MCF 10A (cell line): ENCODE measurements at places on chromosomes 6 and 20. TPM values are rescaled to one million over a fixed set of nuclear protein-coding genes. Genes with fewer than 3 reads are reported as not detected.
A peak's percentile ranks its signal among the peaks of the same experiment; 100 is the strongest.

The KIAA0408 gene
- not detected in 2 replicates for total RNA-seq

The NNAT gene
- total RNA-seq, result not detected in 2 replicates

The POPDC3 gene
- total RNA-seq, result 7.3 and 7.9 TPM in 2 replicates

The DEFB132 gene
- total RNA-seq, result not detected in 2 replicates

The ADTRP gene
- 14.8 and 25.3 TPM in 2 replicates for total RNA-seq

The MUCL3 gene
- not detected in 2 replicates for total RNA-seq

The MDFI gene
- total RNA-seq, result 39.1 and 59.1 TPM in 2 replicates

The GJA1 gene
- not detected in 2 replicates for total RNA-seq

The RAMACL gene
- total RNA-seq, result 5.3 and 5.8 TPM in 2 replicates

The ZNF391 gene
- total RNA-seq, result 6.2 and 8.3 TPM in 2 replicates

- H3K27me3 ChIP-seq, result no peaks in the 10 kb centered on the region
- peaks cover 6% of the 10 kb centered on the region for H3K36me3 ChIP-seq
- H3K4me1 ChIP-seq, result peaks cover 25% of the 10 kb centered on the region
- H3K4me3 ChIP-seq, result no peak overlapping the region
These were observed 18.9 kb upstream of the TRAM2 start for GRCh38 chr6:52595796-52596130.

- no peak overlapping the region for H3K4me3 ChIP-seq
- DNase-seq, result no peak
- peaks cover 22% of the 10 kb centered on the region for H3K4me1 ChIP-seq
- peaks cover 40% of the 10 kb centered on the region for H3K27me3 ChIP-seq
- H3K27ac ChIP-seq, result no peak overlapping the region
These were observed 9.1 kb upstream of the INSM1 start for GRCh38 chr20:20358801-20359200.

DNA sequence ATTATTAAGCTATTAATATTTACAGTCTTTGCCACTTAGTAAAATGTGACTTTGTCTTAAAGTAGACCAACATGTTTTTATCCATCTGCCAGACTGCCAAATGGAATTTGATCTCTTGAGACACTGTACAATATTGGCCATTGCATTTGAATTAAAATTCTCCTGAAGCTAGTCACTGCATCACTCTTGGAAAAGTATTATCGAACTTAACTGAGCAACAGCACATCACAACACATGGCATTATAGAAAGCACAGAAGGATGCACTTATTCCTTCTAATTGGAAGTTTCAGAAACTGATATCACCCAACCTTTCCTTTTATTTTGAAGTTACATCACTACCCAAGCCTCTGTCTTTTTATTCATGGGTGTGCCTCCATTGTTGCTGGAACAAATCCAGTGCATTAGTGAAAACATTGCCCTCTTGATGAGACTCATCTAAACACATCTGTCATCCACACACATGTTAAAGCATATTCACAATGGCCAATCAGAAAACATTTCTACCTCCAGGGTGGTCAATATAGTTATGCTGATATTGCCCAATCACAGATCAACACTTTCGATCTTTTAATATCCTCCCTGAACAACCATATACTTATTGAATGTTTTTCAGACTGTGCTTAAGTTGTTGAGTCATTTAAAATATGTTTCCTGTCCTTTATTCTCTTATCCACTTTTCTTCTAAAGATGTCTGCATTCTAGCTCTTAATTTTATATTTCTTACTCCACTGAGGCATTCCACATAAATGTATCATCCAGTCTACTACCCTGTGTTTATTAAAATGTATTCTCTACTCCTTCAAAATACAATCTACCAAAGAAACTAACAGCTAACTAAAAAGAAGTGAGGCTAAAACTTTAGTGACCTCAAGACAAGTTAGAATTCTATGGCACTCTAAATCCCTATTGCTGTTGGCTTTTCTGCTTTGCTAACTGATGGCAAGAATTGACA, 535.0 kb downstream of the RFPL4B start:
- H3K4me3 ChIP-seq, result no peak overlapping the region
- DNase-seq, result no peak
- no peaks in the 10 kb centered on the region for H3K36me3 ChIP-seq
- H3K4me1 ChIP-seq, result peaks cover 6% of the 10 kb centered on the region

GRCh38 chr6:158677906-158678578, 28.2 kb downstream of the SYTL3 start:
- H3K36me3 ChIP-seq, result peaks cover 5% of the 10 kb centered on the region
- no peak overlapping the region for H3K4me3 ChIP-seq
- H3K27ac ChIP-seq, result no peak overlapping the region
- H3K4me1 ChIP-seq, result no peaks in the 10 kb centered on the region
- H3K27me3 ChIP-seq, result no peaks in the 10 kb centered on the region

DNA sequence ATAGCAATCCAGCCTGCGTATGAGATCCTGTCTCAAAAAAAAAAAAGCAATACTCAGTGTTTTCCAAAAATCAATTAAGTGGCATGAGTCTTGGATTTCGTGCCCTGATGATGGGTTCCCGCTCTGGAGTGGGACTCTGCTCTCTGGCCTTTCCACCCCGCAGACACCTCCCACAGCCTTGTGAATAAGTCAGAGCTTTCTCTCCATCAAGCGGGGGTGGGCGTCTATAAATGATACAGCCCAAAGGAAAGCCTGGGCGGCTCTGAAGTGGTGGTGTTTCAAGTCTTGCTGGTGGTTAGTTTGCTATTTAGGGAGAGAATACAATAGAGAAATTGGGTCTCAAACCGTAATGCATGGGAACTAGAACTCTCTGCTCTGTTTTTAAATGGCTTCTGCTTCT, 52.5 kb upstream of the TAGAP start:
- H3K27ac ChIP-seq, result no peak overlapping the region
- no peak overlapping the region for H3K4me3 ChIP-seq
- DNase-seq, result no peak
- peaks cover 8% of the 10 kb centered on the region for H3K27me3 ChIP-seq

GRCh38 chr20:48819821-48820648, 7.8 kb downstream of the PREX1 start:
- no peak for DNase-seq
- H3K27me3 ChIP-seq, result peaks cover 19% of the 10 kb centered on the region
- no peaks in the 10 kb centered on the region for H3K4me1 ChIP-seq
- no peaks in the 10 kb centered on the region for H3K36me3 ChIP-seq
- H3K27ac ChIP-seq, result no peak overlapping the region
- no peak overlapping the region for H3K4me3 ChIP-seq

- H3K4me3 ChIP-seq, result no peak overlapping the region
- peaks cover 7% of the 10 kb centered on the region for H3K4me1 ChIP-seq
- no peak overlapping the region for H3K27ac ChIP-seq
- DNase-seq, result peak; percentile 28
These were observed 78.0 kb downstream of the DZANK1 start for GRCh38 chr20:18388860-18389259.

DNA sequence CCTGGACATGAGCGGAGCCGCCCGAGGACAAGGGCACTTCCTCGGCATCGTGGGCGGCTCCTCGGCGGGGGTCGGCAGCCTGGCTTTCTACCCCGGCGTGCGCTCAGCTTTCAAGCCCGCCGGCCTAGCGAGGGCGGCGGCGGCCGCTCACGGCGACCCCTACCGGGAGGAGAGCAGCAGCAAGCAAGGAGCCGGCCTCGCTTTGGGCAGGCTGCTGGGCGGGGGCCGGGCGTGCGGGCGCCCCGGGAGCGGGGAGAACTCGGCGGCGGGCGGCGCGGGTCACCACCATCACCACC, 6.7 kb downstream of the PRDM13 start:
- no peaks in the 10 kb centered on the region for H3K36me3 ChIP-seq
- no peak overlapping the region for H3K27ac ChIP-seq
- H3K4me1 ChIP-seq, result no peaks in the 10 kb centered on the region
- no peak for DNase-seq

GRCh38 chr6:18413381-18413780, 26.2 kb downstream of the RNF144B start:
- no peaks in the 10 kb centered on the region for H3K27me3 ChIP-seq
- no peak for DNase-seq
- H3K4me1 ChIP-seq, result peaks cover 18% of the 10 kb centered on the region

DNA sequence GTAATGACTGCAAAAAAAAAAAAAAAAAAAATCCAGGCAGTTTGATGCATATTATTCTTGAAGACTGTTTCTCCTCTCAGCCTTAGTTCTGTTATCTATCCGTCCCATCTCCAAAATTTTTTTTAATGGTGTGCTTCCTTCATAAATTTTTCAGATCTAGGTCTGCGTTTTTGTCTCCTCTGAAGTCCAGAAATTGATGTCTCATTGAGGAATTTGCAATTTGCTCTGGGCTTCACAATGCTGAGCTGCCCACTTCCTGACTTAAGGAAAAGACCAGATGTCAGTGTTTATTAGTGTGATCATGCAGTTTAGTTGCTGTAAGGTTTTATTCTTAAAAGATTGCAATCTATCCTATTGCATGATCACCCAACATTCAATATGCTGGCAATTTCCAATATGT, 297.6 kb downstream of the ZNF217 start:
- no peak for DNase-seq
- H3K27me3 ChIP-seq, result no peaks in the 10 kb centered on the region
- H3K4me1 ChIP-seq, result no peaks in the 10 kb centered on the region
- H3K27ac ChIP-seq, result no peak overlapping the region

GRCh38 chr20:57048027-57048869, 218.2 kb downstream of the BMP7 start:
- H3K27ac ChIP-seq, result no peak overlapping the region
- H3K4me3 ChIP-seq, result no peak overlapping the region
- no peaks in the 10 kb centered on the region for H3K36me3 ChIP-seq
- peaks cover 8% of the 10 kb centered on the region for H3K4me1 ChIP-seq

- no peak overlapping the region for H3K27ac ChIP-seq
- no peak for DNase-seq
- H3K27me3 ChIP-seq, result no peaks in the 10 kb centered on the region
- H3K4me1 ChIP-seq, result peaks cover 1% of the 10 kb centered on the region
- no peak overlapping the region for H3K4me3 ChIP-seq
These were observed 2.6 kb upstream of the TFAP2C start for GRCh38 chr20:56626367-56627121.

DNA sequence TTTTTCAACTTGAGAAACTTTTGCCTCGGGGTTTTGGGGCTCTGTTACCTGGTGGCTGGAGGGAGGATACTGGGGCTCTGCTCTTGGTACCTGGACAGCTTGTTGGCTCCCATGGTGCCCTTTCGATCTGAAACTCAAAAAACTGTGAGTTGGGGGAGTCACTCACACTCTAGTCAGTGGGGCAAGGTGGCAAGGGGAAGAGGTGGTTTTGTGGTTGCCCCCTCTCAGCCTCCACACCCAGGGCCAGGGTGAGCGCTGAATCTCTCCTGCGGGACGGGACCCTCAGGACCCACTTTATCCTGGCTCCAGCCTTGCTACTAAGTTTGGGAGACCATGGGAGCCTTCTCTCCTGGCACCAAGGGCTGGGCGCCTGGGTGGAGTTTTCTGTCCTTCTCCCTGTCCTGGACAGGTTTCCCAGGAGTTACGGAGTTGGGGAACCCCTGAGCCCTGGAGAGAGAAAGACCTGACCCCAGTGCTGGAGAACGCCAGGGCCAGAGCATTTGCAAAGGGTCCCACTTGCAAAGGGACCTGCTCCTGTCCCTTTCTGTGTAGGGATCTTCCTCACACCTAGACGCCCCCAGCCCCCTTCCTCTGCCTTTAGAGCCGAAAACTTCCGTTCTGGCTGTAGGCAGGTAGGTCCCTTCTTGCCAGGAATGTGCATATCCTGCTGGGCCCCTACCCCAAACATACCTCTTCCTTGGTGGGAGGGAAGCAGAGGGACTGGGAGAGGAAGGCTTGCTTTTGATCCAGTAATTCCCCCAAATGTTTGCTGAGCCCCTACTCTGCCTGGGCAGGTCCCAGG, 2.9 kb downstream of the FOXP4 start:
- H3K27ac ChIP-seq, result no peak overlapping the region
- peaks cover 9% of the 10 kb centered on the region for H3K4me1 ChIP-seq
- H3K27me3 ChIP-seq, result no peaks in the 10 kb centered on the region

- H3K4me3 ChIP-seq, result no peak overlapping the region
- H3K27ac ChIP-seq, result no peak overlapping the region
- no peaks in the 10 kb centered on the region for H3K36me3 ChIP-seq
- H3K4me1 ChIP-seq, result no peaks in the 10 kb centered on the region
- DNase-seq, result no peak
These were observed 95.7 kb downstream of the HS3ST5 start for GRCh38 chr6:114247101-114247500.

DNA sequence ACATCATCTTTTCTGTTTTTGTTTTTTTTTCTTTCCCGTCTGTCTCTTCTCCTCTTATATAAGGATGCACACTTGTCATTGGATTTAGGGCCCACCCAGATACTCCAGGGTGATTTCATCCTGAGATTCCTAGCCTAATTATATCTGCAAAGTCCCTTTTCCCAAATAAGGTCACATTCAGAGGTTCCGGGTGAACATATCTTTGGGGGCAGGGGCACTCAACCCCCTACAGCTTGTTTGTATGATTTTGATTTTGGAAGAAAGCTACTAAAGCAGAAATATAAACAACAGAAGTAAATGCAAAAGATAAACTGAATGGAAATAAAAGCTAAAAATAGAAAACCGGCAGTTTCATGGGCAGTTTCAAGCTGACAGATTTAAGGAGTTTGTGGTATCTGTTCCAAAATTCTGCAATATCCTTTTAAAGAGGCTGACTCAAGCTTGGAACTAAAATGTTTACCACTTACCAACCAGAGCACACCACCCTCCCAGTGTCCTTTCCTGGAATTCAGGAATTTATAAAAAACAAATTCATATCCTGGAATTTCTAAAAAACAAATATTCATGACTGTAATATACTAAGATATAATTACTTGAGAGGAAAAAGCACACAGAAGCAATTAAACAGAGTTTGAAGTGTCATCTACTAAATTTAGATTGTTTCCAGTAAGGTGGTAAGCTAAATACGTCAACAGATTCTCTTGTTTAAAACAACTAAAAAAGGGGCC, 100.0 kb upstream of the CARMIL1 start:
- no peak overlapping the region for H3K27ac ChIP-seq
- no peak overlapping the region for H3K4me3 ChIP-seq
- no peaks in the 10 kb centered on the region for H3K27me3 ChIP-seq
- peaks cover 18% of the 10 kb centered on the region for H3K4me1 ChIP-seq

GRCh38 chr20:45342855-45343531, 5.2 kb downstream of the SDC4 start:
- H3K4me1 ChIP-seq, result peaks cover 69% of the 10 kb centered on the region
- no peaks in the 10 kb centered on the region for H3K27me3 ChIP-seq
- peak overlapping the region; percentile 93 for H3K27ac ChIP-seq
- peaks cover 26% of the 10 kb centered on the region for H3K36me3 ChIP-seq
- peak overlapping the region; percentile 89 for H3K4me3 ChIP-seq

DNA sequence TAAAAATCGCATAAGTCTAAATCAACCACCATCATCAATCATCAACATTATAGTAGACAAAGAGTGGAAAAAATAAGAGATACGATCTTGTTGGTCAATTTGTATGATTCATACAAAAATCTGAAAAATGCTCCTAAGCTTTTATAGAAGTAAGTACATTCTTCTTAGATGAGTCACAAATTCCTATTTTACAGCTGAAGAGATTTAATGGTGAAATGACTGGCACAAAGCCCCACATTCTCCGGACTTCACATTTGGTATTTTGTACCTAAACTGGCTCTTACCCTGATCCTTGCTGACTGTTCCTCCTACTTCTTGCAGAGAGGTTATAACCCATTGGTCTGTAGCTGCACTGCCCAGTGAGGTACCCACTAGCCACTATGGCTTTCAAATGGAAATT, 29.9 kb upstream of the PREP start:
- no peaks in the 10 kb centered on the region for H3K36me3 ChIP-seq
- no peaks in the 10 kb centered on the region for H3K27me3 ChIP-seq
- peaks cover 17% of the 10 kb centered on the region for H3K4me1 ChIP-seq
- H3K4me3 ChIP-seq, result no peak overlapping the region

- H3K27ac ChIP-seq, result no peak overlapping the region
- H3K4me3 ChIP-seq, result no peak overlapping the region
- no peak for DNase-seq
- H3K27me3 ChIP-seq, result no peaks in the 10 kb centered on the region
- H3K36me3 ChIP-seq, result peaks cover 22% of the 10 kb centered on the region
- no peaks in the 10 kb centered on the region for H3K4me1 ChIP-seq
These were observed 32.4 kb downstream of the ATG5 start for GRCh38 chr6:106293116-106293515.
